Bone marrow (tissue), 2 donors: ENCODE measurements at places on chromosomes 13 and 19.

DNA sequence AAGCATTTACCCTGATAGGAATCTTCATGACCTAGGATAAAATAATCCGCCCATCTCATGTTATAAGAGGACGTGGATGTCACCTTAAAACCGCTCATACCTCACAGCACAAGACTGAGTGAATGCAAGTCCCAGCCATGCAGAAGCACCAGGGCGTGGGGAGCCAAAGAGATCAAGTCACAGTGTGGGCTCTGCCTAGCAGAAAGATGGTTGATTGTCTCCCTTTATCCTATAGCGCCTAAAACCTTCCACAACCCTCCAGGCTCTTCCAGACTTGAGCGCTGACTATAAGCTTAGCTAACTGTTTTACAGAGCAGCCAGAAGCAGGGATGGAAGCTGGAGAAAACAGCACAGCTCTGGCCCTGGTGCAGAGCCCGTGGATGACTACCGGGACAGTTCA, 6.8 kb upstream of the ANKRD10 start:
- DNase-seq: no peak

- DNase-seq: no peak
Observed at GRCh38 chr13:36261011-36261410, 36.6 kb downstream of the CCDC169 start.

DNA sequence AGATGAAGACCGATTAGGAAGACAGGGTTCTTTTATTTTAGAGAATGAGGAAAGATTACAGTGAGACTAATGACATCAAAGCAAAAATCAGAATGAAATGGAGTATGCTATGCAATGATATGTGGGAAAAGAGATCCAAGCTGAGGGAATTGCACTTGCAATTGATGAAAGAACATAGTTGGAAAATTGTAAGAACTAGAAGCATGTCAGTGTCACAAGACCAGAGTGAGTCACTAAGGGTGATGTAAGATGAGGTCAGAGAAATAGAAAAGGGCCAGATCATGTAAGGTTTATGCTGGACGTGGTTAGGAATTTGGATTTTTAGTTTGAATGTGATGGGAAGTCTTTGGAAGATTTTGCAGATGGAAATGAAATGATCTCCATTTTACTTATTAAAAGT, 1937.3 kb downstream of the OLFM4 start:
- no peak for DNase-seq

DNA sequence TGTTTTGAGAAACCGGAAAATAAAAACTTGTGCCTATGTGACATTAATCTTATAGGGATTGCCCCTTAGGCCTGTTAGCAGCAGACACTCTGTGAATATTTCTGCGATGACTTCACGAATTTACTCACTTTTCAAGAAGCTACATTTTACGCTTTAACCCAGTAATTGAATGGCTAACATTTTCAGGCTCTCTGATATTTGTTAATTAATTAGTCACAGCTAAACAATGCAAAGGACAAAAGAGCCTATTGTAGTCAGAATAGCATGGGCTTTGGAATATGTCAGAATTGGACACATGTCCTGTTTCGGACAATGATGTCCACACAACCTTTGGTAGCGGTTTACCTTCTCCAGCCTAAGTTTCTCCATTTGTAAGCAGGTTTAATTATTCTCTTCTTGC, 506.6 kb downstream of the EFNB2 start:
- no peak for DNase-seq

DNA sequence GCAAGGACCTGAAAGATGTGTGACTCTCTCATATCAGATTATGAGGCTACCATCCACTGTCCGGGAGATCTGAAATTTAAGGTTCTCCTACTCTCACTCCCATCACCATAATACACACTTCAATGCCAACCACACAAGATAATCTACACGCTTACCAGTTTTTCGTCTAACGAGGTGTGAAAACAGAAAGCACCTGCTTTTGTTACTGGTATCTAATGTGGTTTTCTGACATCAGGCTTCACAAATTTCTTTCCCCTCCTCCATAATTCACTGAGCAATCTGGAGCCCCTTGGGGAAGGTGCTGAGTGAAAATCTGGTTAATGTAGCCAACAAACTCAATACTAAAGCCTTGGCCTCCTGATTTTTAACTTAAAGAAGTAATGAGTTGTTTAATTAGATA, 10.1 kb upstream of the LRCH1 start:
- no peak for DNase-seq

DNA sequence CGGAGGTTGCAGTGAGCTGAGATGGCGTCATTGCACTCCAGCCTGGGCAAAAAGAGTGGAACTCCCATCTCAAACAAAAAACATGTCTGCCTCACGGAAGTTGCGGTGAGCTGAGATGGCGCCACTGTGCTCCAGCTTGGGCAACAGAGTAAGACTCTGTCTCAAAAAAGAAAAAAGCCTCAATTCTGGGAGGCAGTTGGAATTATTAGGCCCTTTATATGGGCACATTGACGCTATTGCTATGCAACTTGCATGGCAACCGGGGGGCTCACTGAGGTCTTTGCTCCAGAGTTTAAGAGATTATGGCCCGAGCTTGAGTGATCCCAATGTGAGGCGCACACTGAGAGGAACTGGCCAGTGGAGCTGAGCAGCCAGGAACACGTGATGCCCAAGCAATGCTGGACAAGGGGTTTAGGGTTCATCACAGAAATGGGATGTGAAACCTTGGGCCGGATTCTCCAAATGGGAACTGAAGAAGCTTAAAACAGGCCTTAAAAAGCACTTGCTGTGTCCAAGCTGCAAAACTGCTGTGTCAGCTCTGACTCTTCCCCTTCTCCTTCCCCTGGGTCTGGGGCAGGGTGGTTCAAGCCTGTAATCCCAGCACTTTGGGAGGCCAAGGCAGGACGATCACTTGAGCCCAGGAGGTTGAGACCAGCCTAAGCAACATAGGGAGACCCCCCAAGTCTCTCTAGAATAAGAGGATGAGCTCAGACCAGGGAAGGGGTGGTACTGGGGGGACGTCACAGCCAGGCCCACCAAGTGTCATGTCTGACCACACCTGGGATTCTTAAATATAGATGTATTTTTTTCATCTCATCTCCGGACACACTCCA, 2.5 kb downstream of the FTL start:
- DNase-seq: no peak

DNA sequence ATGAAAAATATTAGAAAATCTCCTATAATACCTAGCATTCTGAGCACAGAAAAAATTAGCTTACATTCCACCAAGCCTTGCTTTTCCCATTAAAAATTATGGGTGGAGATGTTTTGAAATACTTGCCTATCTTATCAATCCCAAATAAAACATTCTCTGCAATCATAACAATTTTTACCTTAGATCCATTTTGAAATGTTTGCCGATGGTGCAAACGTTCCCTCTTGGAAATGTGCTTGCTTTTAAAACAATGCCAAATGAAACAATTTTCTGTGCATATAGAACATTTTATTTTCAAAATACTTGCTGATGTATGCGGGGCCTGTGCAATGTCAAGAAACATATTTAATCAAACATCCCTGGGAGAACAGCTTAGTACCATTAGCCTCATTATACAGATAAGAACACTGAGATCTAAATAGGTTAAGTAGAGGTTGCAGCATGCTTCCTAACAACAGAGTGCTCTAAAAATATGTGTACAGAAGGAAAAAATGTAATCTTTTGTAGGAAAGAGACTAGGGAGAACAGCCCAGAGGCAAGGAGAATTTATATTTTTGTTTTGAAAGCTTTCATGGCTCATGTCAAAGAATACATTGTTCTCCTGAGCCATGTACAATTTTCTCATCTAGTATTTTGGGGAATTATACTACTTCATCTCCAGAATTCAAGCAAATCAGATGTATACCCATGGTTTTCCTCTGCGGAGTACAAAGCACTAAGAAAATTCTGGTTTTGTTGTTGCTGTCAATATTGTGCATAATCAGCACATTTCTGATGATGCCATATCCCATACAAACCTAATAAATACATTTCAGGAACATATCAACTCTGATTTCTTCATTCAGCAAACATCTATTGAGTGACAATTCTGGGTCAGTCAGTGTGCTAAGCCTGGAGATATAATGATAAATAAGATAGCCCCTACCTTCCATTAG, 25.9 kb upstream of the FNDC3A start:
- no peak for DNase-seq

DNA sequence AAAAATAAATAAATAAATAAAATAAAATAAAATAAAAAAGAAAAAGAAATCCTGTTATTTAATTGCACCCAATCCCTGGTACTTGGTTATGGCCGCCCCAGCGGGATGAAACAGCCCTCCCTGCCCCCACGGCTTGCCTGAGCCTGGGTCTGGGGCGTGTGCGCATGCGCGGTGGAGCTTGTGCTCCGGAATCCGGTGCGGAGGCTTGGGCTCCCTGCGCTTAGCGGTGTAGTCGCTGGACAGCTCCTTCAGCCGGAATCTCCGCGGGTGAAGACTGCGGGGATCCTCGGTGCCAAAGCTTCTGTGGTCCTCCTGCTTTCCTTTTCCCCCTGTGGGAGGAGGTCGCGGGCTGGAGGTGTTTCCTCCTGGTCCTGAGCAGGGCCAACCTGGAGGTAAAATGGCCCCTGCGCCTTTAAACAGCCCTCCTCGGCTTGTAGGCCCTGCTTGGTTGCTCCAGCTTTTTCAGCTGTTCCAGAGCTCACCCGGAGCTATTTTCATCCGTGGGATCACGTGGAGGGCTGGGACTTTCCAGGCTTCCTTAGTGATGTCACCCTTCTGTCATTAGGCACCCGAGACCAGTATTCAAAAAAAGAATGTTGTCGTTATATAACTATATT, at the start of gene PLA2G4C:
PLA2G4C (minus strand) TSS at position 468 of the 617 bp plus-strand sequence. CDS start 4,288 bp downstream, outside the sequence.
- peak; percentile 89 for DNase-seq

DNA sequence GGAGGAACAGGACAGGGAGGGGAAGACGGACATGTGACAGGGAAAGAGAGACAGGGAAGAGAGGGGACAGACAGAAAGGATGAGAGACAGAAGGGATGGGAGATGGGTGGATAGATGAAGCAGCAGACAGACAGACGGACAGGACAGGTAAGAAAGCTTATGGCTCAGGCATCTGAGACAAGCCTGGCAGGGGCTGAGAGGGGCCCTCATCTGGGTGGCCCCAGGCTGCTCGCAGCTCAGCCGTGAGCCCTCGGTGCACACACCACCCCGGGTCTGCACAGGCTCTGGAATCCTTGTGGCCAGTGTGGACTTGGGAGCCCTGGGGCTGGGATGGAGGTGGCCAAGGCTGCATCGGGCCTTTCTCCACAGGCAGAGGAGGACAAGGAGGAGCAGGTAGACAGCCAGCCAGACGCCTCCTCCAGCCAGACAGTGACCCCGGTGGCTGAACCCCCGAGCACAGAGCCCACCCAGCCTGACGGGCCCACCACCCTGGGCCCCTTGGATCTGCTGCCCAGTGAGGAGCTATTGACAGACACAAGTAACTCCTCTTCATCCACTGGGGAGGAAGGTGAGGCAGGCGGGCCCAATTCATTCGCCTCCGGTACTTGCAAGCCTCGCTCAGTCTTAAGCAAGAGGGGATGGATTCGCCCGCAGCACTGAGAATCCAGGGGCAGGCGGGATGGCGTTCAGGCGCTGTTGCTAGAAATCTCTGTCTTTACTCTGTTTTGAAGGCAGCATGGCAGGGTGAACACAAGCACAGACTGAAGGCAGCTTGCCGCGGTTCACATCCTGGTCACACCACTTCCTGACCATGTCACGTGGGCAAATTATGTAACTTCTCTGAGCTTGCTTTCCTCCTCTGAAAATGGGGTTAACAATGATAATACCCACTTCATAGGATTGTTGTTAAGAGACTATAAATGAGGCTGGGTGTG, 14.0 kb downstream of the GRAMD1A start:
- DNase-seq: no peak

DNA sequence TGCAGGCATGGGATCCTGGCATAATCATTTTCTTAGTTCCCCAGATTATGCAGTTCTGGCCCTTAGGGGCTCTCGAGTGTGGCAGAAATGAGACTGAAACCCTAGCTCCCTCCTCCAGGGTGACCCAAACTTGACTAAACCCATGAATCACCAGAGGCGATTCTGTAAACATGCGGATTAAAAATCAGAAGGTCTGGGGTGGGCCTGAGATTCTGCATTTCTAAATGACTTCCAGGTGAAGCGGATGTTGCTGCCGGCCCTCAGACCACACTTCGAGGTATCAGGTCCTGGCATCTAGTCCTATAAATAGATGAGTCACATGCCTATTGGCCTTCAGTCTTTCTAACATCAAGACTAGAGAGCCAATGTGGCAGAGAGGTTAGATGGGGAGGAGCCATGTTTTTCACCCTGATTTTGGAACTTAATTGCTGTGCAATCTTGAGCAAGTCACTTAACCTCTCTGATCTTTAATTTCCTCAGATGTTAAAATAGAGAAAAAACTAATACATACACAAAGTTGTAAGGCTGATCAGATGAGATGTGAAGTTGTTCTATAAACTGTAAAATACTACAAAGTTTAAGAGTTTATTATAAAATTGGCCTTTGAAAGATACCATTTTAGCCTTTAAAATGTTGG, 431.2 kb downstream of the FOXO1 start:
- no peak for DNase-seq

DNA sequence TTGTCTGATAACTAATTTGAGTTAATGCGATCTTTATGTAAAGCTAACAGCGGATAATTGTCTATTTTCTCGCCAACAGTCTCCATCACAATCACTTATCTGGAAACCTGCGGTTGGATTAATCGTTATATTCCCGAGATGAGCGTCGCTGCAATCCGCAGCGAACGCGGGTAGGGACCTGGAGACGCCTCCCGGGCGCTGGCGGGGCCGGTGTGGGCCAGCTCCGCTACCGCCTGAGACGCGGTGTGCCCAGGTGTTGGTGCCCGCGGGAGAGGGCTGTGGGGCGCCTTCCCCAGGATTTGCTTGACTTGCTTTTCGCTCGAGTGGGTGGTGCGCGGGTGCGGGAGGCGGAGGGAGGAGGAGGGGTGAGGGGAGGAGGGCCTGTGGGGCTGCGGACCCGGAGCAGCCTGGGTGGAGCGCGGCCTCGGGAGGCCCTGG, 38.3 kb downstream of the SOX1 start:
- no peak for DNase-seq

DNA sequence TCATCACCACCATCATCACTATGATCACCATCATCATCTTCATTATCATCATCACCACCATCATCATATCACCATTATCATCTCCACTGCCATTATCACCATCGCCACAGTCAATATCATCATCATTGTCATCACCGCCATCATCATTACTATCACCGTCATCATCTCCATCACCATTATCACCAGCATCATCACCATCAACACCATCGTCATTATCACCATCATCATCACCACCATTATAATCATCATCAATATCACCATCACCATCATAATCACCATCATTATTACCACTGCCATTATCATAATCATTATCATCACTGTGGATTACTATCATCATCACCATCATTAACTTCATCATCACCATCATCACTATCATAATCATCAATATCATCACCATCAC, 17.3 kb upstream of the ARHGEF18 start:
- no peak for DNase-seq
